ENCODE measurements at places on chromosomes 1 and 21. TPM values are rescaled to one million over a fixed set of nuclear protein-coding genes. Genes with fewer than 3 reads are reported as not detected.

The TSPAN2 gene
- 4.0 TPM for polyA plus RNA-seq

The DNMT3L gene
- not detected for polyA plus RNA-seq

DNA sequence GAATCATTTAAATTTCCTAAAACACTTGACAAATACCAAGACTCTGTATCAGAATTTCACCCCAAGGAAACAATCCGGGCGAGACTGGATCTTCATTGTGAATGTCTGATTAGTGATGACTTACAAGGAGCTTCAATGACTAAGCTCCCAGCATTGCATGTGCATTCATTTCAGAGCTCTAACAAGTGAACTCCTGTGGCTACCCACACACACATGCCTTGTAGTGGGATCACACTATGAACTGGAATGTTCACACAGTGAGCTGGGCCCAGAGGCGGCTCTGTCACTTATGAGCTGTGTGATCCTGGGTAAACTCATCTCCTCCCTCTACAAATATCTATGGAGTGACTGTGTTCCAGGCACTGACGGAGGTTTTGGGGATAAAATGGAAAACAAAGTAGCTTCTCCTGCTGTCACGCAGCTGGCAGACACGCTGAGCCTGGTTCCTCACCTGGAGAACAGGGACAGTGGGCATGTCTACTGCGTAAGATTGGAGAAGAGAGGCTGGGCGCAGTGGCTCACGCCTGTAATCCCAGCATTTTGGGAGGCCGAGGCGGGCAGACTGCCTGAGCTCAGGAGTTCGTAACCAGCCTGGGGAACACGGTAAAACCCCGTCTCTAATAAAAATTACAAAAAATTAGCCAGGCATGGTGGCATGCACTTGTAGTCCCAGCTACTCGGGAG lies 56.9 kb downstream of the CLSTN1 start:
- peak; percentile 97 for DNase-seq

- no peak for DNase-seq
Observed at GRCh38 chr1:112527266-112528010, 18.7 kb downstream of the WNT2B start.

The GJB5 gene
- not detected for polyA plus RNA-seq

- no peak for DNase-seq
Observed at GRCh38 chr1:157429601-157430240, 122.6 kb downstream of the FCRL5 start.

- DNase-seq: no peak
Observed at GRCh38 chr21:31408301-31409088, 64.4 kb upstream of the TIAM1 start.

DNA sequence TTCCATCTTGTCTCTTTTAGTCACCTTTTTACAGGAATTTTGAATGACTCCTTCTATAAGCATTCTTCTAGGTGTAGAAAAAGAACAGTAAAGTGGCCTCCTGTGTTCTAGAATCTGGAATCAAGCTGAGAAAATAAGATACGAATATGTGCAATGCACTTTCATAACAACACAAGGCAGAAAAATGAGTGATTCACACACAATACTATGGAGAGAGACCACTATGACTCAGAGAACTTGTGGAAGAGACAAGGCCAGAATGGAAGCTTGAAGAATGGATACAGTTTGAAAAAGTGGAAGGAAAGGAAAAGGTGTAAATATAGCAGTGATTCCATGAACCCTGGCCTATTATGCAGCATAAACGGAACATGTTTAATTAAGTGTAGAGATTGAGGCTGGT lies 57.1 kb upstream of the SAMSN1 start:
- DNase-seq: no peak

The TLCD4 gene
- 0.51 TPM for polyA plus RNA-seq

The A3GALT2 gene
- polyA plus RNA-seq: not detected

GRCh38 chr1:157247005-157247763 lies 109.0 kb upstream of the ETV3 start:
- DNase-seq: no peak

GRCh38 chr1:30868833-30869435 lies 39.6 kb downstream of the SDC3 start:
- no peak for DNase-seq

DNA sequence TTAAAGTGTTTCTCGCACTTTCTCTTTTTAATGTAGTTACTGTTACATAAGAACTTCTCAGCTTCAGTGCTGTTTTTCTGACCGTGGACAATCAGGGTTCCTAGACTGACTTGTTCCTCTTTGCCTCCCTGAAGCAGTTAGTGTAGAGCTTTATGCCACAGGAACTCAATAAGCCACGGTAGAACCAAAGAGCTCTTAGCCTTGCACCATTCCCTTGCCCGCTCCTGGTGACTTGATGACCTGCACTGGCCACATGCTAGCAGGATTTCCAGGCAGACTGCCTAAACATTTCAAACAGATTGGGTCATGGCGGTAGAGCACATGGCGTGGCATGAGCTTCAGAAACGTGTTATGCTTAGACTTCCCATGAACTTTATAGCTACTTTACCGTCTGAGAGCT lies 18.8 kb upstream of the FASLG start:
- DNase-seq: no peak

DNA sequence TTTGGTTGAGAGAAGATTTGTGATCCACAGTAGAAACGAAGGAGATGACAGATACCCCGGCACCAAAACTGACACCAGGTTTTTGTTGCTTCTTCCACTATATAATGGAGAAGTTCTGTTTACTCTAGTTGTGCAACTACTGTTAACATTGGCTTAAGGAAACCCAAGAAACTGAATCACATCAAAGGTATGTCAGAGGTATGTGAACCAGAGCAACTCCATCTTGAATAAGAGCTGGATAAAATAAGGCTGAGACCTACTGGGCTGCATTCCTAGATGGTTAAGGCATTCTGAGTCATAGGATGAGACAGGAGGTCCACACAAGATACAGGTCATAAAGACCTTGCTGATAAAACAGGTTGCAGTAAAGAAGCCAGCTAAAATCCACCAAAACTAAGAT lies 173.7 kb upstream of the CAMK1G start:
- peak; percentile 67 for DNase-seq

DNA sequence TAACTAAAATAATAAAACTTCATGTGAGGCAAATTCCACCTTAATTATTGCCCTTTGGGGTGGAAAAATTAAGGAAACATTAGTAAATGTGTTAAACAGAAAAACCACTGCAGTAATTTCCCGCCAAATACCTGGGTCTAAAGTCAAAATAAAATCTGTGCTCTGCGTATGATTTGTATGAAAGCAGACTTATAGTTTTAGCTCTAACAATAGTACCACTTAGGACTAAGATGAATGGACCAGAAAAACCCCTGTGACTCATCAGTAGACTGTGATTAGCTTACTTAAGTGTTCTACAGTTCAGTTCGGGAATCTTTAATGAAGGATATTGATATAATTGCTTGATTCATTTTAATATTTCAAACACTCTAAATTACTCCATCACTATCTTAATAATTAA lies 23.3 kb upstream of the C1orf105 start:
- no peak for DNase-seq

- DNase-seq: no peak
Observed at GRCh38 chr1:237732657-237733056, 158.1 kb downstream of the ZP4 start.

The TMEM69 gene
- 52.8 TPM for polyA plus RNA-seq

The SPATA46 gene
- polyA plus RNA-seq: not detected

GRCh38 chr21:14583629-14584255 lies 37.6 kb upstream of the SAMSN1 start:
- no peak for DNase-seq

DNA sequence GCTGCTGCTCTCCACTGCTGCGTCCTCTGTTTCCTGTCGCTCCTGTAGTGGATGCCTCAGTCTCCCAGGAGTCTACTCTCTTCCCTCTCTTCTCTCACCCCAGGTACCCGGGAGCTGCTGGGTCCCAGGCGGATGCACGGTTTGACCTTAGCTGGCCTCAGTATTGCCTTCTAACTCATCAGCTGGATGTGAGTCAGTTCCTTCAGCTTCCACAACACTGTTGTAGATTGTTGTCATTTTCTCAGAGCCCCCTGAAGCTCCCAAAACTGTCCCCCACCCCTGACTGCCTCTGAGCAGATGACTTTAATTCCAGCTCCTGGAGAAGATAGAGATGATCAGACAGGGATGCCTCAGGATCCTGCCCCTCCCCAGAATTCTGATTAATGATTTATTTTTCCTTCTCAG lies 7.2 kb downstream of the CNIH3 start:
- no peak for DNase-seq

The RAB7B gene
- polyA plus RNA-seq: 17.5 TPM

- DNase-seq: no peak
Observed at GRCh38 chr1:222081859-222082258, 340.0 kb upstream of the DUSP10 start.

DNA sequence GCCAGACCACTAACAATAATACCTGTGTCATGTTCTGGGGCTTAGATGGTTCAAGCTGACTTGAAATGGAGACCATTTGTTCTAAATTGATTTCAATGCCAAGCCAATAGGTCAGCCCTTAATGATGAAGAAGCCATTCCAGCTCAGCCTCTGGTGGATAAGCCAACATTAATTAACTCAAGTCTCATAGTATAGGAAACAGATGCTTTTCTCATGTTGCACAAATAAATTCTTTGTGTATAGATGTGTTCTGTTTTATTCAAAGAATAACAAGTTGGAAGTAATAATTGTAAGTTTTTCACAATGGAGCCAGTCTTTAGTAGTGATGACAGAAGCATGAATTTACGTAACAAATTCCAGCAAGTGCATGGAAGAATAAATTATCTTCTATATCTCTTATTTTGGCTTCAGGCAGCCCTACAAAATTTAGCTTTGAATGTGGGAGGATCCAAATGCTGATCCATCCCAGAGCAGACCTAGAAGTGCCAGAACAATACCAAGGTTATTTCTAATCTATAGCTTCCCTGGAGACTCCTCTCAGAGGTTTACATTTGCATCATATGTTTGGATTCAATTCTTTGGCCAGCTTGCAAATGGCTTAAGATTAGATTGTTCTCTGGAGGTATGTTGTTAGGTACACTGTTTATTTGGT lies 42.2 kb upstream of the C1orf105 start:
- DNase-seq: no peak

- DNase-seq: peak; percentile 26
Observed at GRCh38 chr1:169711469-169712308, at the start of gene SELL. Gene SELL, minus strand, starts transcription at chr1:169711620. Its CDS starts 122 bp downstream, at chr1:169711498.

DNA sequence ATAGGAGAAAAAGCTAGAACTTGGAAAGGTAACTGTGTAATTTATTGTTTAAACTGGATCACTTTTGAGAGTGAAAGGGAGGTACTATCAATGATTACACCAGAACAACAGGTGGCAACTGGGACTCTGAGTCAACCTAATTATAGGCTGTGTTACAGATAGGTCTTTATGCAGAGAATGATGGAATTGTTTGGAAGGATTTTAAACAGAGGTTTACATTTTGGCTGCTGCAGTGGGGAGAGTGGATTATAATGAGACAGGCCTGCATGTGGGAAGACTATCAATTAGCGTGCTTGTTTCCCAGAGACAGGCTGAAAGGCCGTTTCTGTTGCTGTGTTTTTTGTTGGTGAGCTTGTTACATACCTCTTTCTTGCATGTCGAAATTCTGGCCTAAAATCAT lies 432.9 kb downstream of the PLA2G4A start:
- DNase-seq: peak; percentile 32

DNA sequence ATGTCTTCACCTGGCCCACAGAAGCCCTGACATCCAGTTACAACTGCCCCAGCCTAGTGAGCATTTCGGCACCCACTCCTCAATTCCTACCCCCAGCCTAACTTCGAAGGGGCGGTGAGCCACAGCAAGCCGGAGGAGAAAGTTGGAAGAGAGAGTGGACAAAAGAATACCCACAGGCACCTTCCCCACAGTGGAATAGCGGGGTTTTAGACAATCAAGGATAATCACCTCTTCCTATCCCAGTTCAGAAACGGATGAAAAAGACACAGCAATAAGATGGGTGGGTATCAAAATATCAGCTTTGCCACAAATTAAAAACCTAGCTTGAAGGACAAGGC lies 1.3 kb upstream of the LSS start:
- no peak for DNase-seq

DNA sequence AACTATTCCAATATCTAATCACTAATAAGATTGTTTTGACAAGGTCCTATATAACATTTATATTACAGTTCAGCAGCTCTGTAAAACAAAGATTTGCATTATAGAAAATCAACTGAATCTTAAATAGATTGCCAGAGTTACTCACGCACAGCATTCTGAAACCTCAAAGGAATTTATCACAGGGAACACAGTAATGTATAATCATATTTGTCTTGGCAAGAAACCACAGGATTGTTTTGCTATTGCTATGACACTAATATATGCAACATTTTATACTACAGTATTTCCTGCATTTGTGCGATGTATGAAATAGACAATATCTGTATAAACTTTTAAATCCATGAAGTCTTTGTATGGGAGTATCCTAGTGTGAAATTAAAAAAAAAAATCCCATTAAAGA lies 101.4 kb downstream of the PLPPR5 start:
- DNase-seq: peak; percentile 27

- no peak for DNase-seq
Observed at GRCh38 chr1:74952786-74953185, 181.4 kb upstream of the LHX8 start.

The IFI44 gene
- polyA plus RNA-seq: 4.3 TPM

- DNase-seq: no peak
Observed at GRCh38 chr1:153903841-153904455, 18.8 kb downstream of the GATAD2B start.

- DNase-seq: no peak
Observed at GRCh38 chr1:156117414-156118176, 3.1 kb downstream of the LMNA start.

DNA sequence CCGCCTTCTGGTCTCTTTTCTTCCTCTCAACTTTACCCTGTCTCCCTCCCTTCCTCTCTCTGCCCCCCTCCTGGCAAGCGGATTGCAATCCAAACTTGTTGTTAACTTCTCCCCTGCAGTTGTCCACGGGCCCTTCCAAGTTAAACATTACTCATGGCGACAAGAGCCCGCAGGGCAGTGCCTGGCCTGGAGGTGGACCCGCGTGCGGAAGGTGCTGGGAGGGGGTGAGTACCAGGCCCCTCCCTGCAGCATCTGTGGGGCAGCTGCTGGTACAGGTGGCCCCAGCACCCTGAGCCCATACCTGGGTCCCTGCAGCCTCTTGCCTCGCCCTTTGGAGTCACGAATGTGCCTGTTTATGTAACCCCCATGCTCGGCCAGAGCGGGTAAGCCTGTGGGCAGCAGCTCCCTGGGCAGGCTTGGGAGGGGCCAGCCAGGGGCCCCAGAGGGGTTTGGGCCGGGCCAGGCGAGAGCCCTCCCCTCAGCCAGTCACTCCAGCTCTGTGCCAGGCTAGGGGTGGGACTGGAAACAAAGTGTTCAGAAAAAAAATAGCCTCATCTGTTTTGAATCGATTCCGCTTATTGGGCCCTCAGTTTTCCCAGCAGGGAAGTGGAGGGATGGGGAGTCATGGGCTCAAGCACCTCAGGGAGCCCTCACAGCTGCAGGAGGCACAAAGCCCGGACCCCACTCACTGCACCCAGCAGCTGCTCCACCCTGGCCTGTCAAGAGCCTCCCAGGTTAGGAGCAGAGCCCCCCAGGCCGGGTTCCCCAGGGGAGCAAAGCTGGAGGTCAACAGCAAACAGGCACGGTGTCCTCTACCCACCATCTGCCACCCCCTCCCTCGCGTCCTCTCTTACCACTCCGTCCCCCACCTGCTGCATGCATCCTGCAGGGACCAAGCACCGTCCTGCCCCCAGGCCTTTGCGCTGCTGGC lies 14.0 kb upstream of the FAAP20 start:
- DNase-seq: no peak

The OVAAL gene
- not detected for polyA plus RNA-seq

The CELA2B gene
- polyA plus RNA-seq: not detected

All from AG04450 (cell line).